ENCODE measurements at places on chromosomes 1 and 21.

GRCh38 chr1:5566924-5567323 lies 425.3 kb downstream of the NPHP4 start:
- DNase-seq: no peak

DNA sequence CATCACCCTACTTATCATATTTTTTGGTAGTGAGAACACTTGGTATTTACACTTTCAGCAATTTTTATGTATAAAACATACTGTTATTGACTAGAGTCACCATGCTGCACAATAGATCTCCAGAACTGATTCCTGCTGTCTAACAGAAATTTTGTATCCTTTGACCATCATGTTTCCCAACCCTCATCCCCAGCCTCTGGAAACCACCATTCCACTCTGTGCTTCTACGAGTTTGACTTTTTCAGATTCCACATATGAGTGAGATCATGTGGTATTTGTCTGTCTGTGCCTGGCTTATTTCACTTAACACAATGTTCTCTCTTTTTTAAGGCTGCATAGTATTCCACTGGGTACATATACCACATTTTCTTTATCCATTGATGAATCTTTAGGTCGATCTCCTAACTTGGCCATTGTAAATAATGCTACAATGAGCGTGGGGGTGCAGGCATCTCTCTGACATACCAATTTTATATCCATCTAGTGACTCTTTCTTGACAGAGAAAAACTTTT lies 115.9 kb upstream of the RUNX1 start:
- no peak for DNase-seq

- no peak for DNase-seq
Observed at GRCh38 chr1:204419064-204419403, 7.4 kb upstream of the PPP1R15B start.

DNA sequence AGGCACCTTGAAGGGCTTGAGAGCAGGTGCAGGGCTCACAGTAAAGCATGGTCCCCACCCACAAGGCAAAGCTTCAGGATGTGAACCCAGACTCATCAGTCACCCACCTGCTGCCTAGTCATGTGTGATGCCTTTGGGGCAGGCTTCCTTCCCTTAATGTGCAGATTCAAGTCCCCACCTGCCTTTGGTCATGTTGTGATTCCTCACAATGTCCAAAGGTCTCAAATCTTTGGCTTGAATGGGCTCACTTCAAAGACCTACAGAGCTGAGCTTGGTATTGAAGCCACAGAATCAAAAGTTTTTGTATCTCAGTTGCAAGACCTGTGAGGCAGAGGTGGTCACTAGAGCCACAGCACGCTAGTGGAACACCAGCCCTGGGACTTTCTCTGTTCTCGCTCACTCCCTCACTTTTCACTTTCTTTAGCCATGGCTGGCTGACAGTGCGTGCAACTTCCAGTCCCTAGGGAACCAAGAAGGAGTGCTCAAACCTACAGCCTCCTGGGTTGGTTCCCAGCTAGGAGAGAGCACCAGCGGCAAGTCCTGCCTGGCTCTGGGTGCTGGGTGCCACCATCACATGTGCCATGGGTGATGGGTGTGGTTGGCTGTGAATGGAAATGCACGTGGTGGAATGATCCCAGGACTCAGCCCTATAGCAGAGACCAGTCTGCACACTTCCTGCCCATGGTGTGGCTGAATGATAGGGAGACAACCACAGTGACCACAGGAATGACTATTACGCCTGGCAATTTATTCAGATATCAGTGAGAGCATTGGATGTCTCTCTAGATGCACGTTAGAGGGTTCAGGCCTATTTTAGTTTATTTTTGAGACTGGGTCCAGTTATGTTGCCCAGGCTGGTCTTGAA lies 26.4 kb upstream of the CLIC6 start:
- no peak for DNase-seq

DNA sequence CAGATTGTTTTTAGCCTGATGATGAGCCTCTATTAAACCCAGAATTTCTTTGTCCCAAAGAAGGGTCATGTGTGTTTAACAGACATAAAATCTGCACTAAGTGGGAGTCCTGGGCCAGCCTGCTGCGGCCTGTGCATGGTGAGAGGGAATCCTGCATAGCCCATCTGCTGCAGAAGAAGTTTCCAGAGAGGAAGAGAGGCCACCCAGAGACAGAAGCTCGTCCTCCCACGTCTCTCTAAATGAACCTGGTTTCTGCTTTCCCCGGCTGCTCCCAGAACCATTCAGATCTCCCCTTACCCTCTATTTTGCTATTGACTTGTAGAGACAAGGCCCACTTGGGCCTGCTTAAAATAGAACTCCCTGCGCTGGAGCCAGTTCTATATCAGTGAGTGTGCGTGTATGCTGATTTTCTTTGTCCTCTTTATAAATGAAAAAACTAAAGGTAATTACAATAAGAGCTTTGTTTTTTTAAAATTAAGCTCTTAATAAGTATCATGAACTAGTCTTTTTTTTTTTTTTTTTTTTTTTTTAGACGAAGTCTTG lies 142.8 kb upstream of the RAB4A start:
- no peak for DNase-seq

Data from NCI-H1417 treated with DMSO at 0.1 percent for 48 hours (cell line).